ENCODE measurements at places on chromosomes 6 and 20.

DNA sequence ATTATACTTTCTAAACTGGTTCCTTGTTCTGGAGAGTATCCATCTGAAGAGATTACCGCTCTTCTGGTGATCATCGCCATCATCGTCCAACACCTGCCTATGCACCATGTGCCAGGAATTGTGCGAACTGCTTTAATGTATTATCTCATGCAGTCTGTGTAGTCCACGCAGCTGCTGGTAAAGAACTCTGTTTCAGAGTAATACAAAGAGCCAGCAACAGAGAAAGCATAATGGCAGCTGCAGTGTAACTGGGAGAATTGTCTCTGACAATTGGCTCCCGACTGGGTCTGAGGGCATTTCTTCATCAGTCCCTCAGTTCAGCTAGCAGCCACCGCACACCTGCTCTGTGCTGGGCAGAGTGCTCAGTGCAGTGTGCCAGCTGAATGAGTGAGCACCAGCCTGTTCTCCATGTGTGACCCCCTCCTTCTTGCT lies 383.4 kb downstream of the GRIK2 start:
- DNase-seq, result no peak

- no peak for DNase-seq
These were observed 278.4 kb downstream of the LRFN2 start for GRCh38 chr6:40308533-40309306.

GRCh38 chr6:87617405-87617804 lies 27.5 kb downstream of the ORC3 start:
- no peak for DNase-seq

GRCh38 chr20:37733416-37733815 lies 39.6 kb downstream of the CTNNBL1 start:
- no peak for DNase-seq

- DNase-seq, result no peak
These were observed 220.3 kb upstream of the SNX9 start for GRCh38 chr6:157602521-157603295.

DNA sequence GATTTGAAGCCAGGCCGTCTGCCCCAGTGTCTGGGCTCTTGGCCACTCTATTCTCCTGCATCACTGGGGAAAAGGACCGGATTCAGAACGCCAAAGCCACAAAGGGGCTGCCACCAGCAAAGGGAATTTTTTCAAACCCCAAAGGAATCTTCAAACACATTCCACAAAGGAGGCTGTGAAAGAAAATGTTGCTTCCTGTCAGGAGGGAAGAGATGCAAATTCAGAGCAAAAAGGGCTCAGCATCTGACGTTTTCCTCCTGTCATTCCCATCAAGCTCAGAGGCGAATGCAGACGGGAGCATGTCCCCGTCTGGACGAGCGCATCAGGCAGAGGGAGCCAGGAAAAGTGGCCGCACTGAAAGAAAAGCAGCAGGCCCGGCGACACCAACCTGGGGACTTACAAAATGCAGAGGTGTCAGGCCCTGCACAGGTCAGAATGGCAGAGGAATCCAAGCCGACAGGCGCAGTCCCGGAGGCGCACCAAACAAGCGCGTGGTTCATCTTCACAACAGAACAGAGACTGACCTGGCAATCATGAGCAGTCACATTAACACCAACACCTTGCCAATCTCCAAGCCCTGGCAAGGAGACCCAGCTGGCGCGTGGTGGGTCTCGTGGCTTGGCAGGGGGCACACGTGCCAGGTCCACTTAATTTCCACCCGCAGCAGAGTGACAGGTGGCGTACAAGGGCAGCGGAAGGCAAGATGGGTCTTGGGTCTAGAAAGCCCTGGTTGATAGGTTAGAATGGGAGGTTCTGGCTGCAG lies 62.8 kb downstream of the GRM4 start:
- no peak for DNase-seq

DNA sequence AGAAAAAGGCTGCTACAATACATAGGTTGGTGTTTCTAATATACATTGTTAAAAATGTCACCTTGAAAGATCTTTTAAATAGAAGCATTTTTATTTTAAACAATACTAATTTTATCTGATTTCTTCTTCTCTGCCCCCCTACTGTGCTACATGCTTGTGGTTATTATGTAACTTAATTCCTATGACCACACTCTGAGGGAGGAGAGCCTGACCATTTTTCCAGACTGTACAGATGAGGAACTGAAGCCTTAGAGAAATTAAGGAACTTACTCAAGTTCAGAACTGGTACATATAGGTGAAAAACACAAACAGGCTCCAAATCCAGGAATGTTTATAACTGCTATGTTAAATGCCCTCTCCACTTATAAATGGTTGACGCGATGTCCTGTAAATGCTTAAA lies 43.4 kb upstream of the ARHGAP18 start:
- DNase-seq, result no peak

DNA sequence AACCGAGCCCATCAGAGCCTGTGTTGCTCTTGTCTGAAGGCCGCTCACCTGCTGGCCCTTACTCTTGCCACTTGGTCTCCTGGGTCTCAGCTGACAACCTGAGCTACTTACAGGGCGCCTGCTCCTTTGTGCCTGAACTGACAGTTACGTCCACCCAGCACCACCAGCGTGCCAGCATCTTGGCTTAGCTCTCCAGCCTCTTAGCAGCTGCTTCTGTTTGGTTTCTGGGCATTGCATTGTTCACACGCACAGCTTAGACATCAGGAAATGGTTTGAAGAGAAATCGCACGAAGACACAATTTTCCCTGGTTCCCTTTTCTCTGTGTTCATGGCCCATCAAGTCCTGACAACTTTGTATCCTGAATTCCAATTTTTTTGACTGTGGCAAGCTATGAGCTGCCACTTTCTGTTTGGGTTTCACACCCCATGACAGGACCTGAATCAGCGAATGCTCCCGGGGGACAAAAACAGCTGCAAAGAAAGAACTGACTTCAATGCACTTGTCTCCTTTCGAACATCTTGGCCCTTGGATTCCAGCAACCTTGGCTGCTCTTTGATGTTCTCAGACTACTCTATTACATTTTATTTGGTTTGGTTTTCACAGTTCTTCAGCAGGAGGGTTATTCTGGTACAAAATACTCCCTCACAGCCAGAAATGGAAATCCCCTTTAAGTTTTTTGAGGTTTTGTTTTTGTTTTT lies 45.2 kb upstream of the LY86 start:
- DNase-seq, result no peak

DNA sequence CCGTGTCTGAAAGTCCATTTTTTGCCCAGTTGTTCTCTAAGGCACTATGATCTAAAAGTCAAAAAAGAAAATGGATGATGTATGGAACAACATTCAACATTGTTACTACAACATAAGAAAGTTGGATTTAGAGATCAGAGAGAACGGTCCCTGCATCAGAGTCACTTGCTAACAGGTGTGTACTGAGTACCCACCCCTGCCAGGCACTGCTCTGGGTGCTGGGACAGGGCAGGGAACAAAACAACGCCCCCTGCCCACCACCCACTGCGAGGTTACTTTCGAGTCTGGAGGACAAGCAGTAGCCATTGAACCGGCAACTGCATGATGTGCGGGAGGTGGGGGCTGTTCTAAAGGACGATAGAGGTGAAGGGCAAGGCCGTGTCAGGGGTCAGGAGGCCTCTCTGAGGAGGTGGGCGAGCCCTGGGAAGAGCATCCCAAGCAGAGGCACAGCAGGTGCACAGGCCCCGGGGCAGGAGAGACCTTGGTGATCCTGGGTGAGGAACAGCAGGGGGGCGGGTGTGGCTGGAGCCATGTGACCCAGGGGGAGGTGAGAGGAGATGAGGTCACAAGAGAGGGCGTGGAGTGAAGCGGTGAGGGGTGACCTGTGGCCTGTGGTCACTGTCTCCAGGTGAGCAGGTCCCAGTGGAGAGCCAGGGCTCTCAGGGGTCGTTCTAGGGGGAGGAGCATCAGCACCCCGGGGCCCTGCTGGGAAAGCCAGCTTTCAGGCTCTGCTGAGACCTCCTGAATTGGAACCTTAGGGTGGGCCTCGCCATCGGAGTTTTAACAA lies 197.5 kb upstream of the SULF2 start:
- no peak for DNase-seq

DNA sequence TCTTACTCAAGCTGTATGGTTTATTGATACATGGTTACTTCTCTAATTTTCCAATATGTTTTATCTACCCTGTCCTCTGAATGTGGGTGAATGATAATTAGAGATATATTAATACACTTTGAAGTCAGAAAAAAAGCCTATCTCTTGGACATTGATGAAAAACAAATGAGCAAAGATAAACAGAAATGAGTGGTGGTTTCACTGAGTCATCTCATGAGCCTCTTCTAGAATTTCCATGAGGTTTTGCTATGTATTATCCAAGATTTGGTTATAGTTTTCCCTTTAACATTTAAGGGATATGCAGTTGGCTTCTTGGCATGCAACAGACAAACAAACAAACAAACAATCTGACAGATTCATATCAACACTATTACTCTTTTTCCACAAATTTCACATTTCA lies 586.8 kb downstream of the RFPL4B start:
- DNase-seq, result no peak

DNA sequence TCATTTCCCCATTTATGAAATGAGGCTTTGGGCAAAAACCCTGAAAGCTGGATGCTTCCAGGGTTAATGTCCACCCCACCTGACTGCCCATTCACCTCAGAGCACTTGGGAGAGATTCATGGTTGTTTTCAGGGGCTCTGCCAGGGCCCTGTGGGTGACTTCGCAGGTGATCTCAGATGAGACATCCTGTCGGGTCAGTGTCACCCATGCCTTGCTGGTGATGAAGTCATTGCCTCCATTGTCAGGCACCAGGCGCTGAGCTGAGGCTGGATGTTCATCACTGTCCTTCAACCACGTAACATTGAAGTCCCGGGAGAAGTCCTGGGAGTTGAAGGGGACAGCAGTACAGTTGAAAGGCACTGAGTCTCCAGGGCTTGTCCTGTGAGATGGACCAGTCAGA lies 115.6 kb upstream of the SIRPA start:
- no peak for DNase-seq

Measured in activated gamma-delta T cell (primary cell).